ENCODE measurements at places on chromosomes 4 and X. TPM values are rescaled to one million over a fixed set of nuclear protein-coding genes. Genes with fewer than 3 reads are reported as not detected.

DNA sequence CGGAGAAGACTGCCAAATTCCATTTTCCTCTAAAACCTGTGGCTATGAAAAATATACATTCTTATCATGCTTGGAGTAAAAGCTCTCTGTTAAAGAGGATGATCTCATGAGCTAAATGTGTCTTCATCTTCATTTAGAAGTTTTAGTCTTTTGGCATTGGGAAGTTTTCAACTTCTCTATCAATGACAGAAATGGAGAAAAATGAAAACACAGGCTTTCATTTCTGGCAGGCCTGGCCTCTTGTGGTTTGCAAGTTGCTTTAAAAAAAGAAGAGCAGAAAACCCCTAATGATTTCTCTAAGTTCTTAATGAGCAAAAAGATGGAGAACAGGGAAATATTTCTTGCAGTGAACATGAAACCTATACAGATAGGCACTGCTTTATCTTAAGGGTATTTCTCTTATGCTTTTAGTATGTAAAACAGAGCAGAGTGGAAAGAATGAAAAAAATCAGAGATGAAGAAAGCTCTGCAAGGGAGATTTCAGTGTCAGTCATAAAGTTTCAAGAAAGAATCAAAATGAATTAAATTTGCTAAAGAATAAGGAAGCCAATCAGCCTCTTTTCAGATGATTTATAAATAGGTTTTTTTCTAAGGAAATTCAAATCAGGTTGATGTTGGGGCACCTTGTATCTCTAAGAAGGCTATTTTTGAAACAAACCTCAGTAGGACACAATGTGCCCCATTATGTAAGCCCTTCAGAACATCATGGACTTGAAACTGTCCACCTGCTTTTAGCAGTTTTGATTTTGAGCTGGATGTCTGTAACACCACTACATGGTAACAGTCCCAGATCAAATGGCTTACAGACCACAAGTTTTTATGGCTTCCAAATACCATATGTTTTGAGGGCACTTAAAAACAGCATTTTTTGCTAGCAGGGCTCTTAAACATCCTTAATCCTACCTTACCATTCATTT lies 225.0 kb downstream of the GRIA3 start:
- no peak overlapping the region for H3K4me3 ChIP-seq
- H3K36me3 ChIP-seq, result no peaks in the 10 kb centered on the region
- no peaks in the 10 kb centered on the region for H3K27me3 ChIP-seq
- no peak for DNase-seq
- H3K4me1 ChIP-seq, result no peaks in the 10 kb centered on the region
- no peak overlapping the region for H3K27ac ChIP-seq

DNA sequence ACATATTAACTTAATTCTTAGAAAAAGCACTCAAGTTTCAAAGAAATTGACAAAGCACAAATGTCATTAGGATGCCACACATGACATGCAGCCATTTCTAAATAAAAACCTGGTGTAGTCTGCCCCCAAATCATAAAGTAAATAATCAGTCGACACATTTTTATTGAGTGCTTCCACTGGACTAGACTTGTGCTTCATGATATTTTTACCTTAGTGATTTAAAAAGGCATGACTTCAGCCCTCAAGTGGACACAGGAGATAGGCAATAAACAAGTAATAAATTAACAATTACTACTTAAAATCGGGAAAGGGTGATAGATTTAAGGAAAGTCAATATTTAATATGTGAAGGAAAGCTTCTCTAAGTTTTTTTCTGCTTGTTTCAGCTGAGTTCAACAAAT lies 7.6 kb downstream of the TRAM1L1 start:
- H3K27me3 ChIP-seq, result no peaks in the 10 kb centered on the region
- no peak for DNase-seq
- no peaks in the 10 kb centered on the region for H3K36me3 ChIP-seq
- no peaks in the 10 kb centered on the region for H3K4me1 ChIP-seq
- no peak overlapping the region for H3K27ac ChIP-seq
- no peak overlapping the region for H3K4me3 ChIP-seq

The CDKL2 gene
- 0.64 TPM for polyA plus RNA-seq

DNA sequence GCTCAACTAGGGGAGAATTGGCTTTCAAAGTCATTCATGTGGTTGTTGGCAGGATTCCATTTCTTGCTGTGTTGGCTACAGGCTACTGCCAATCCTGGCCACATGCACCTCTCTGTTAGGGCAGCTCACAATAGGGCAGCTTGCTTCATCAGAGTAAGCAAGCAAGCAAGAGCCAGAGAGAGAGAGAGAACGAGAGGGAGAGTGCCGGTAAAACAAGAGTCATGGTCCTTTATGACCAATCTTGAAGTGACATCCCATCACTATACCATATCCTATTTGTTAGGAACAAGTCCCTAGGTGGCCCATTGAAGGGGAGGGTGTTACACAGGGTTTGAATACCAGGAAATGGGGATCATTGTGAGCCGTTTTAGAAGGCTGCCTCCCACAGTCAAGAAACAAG lies 33.0 kb upstream of the TLR2 start:
- no peaks in the 10 kb centered on the region for H3K36me3 ChIP-seq
- DNase-seq, result no peak
- H3K4me1 ChIP-seq, result peaks cover 10% of the 10 kb centered on the region

The TMEM156 gene
- 0.68 TPM for polyA plus RNA-seq

DNA sequence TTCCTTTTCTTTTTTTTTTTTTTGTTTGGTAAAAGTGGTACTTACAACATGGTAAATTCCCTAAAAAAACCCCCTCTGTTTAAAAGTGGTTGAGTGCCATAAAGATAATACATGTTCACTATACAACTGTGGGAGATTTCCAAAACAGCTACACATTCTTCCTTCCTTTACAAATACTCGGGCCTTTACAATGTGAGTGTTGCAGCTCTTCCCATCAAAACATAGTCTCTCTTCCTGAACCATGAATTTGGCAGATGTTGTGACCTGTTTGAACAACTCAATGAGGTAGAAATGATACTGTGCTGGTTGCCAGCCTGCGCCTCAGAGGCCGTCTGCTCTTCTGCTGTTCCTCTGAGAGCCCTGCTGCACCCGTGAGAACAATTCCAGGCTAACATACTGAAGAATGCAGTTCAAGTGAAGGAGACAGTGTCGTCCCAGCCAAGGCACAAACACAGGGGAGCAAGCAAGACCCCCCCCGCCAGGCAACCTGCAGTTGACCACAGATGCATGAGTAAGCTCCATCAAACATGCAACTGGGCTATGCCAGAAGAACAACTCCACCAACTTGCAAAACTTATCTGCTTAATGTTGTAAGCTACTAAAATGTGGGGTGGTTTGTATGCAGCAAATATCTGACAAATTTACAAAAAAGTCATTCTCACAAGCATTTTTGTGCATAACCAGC lies 645.0 kb downstream of the PCDH7 start:
- no peak overlapping the region for H3K4me3 ChIP-seq
- H3K27ac ChIP-seq, result no peak overlapping the region
- no peaks in the 10 kb centered on the region for H3K36me3 ChIP-seq
- no peaks in the 10 kb centered on the region for H3K27me3 ChIP-seq
- H3K4me1 ChIP-seq, result no peaks in the 10 kb centered on the region
- DNase-seq, result no peak

- no peak for DNase-seq
- no peak overlapping the region for H3K27ac ChIP-seq
- H3K4me1 ChIP-seq, result no peaks in the 10 kb centered on the region
Measured at GRCh38 chr4:16154451-16154850, 70.6 kb upstream of the PROM1 start.

The CXCR3 gene
- not detected for polyA plus RNA-seq

GRCh38 chr4:181701894-181702293 lies 541.3 kb upstream of the TENM3 start:
- no peak overlapping the region for H3K27ac ChIP-seq
- H3K27me3 ChIP-seq, result no peaks in the 10 kb centered on the region
- no peaks in the 10 kb centered on the region for H3K4me1 ChIP-seq

Data from keratinocyte (primary cell).